Activated T-cell treated with anti-CD3 and anti-CD28 coated beads, Interleukin-2, amount 50 U/mL, for 4 hours (primary cell): ENCODE measurements at places on chromosomes 12 and 14. TPM values are rescaled to one million over a fixed set of nuclear protein-coding genes. Genes with fewer than 3 reads are reported as not detected.

The ACTN1 gene
- 47.0 TPM for total RNA-seq

The CNTN1 gene
- not detected for total RNA-seq

The CRIP1 gene
- 24.9 TPM for total RNA-seq

The CLBA1 gene
- 3.3 TPM for total RNA-seq

The TMPRSS12 gene
- not detected for total RNA-seq

The HOXC12 gene
- total RNA-seq, result not detected

The SOCS4 gene
- total RNA-seq, result 47.0 TPM

The DLK1 gene
- total RNA-seq, result 0.63 TPM

GRCh38 chr12:132838410-132839080, 9.9 kb upstream of the GOLGA3 start:
- DNase-seq, result no peak

DNA sequence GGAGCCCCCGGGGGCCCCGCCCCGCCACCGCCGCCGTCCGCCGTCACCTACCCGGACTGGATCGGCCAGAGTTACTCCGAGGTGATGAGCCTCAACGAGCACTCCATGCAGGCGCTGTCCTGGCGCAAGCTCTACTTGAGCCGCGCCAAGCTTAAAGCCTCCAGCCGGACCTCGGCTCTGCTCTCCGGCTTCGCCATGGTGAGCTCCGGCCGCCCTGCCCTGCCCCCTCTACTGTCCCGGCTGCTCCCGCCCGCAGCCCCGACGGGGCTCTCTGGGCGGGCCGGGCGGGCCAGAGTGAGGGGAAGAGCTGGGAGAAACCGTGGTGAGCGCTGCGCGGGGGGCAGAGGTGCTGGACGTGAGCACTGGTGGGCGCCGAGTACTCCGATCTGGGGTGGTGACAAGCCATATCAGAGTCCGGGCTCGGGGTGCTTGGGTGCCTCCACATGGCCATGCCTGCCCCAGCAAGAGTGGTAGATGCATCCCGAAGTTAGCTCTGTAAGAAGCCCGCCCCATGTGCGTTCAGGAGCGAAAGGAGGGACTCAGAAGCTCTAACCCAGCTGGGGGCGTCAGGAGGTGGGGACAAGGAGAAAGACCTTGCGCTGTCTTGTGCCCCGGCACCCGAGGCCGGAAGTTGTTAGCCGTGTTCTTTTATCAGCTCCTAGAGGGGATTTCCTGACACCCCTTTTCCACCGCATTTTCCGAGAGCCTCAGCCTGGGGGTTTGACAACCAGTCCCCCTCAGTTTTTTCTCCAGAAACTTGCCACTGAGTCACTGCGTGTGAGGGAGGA, 717 bp downstream of the ORAI1 start:
- DNase-seq, result peak; percentile 92

- no peak for DNase-seq
Measured at GRCh38 chr12:111699-112493, 45.3 kb downstream of the IQSEC3 start.

DNA sequence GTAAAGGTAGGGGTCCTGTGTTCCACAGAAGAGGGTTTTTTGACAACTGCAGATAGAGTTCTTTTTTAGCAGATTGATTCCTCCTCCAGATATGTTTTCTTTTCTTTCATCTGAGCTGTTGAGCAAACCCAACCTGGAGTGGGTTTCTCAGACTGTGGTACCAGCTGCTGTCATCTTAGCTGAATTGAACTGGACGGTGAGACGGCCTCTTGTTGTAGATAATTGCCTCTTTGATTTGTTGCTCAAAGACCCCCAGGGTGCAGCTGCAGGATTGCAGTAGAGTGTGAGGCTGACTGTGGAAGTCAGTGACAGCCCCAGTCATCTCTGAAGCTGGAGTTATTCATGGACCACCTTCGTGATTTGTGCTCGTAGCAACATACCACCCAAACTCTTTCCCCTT, 317.7 kb downstream of the AACS start:
- DNase-seq, result no peak

GRCh38 chr14:22338917-22339715, 249.9 kb downstream of the DAD1 start:
- no peak for DNase-seq

DNA sequence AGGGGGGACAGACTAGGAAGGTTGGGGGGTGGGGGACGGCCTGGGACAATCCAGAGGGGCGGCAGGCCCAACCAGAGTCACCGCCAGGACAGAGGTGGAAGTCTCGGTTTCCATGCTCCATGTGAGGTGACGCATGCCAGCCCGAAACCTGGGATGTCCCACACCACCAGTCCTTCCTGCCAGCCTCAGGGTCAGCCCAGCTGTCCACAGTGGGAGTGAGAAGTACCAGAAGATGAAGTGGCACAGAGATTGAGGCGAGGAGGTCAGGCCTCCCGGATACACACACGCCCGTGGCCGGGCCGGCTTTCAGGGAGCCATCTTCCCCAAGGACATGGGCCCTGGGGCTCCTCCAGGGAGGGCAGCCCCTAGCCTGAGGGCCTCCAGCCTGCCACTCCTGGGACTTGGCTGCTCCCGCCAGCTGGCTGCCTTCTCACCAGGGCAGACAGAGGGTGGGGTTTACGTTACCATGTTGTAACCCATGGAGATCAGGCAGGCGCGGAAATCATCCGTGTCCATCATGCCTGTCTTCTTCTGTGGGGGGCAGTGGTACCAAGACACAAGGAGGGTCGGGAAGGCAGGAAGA, 85.2 kb upstream of the ZFP36L1 start:
- DNase-seq, result no peak

DNA sequence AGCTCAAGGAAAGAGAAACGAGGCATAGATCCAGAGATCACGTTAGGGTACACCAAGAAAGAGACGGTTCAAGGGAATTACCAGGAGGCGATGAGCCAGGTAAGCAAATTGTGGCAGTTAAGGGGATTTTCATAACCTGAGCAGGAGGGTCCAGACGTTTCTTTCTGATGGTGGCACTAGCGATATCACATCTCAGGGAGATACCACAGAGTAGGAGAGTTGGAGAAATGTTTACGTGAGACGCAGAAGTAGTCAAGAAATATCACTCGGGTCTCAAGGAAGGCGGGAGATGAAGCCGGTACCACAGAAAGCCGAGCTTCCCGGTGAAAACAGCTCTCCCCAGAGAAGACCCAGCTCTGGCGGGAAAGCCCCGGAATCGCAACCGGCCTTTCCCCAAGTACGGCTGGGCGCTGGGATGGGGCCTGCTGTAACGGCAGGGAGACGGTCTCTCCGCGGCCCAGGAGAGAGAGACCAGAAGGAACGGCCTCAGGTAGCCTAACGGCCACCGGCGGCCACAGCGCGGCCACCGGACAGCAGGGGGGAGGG, 485 bp downstream of the SENP1 start:
- peak; percentile 40 for DNase-seq

- no peak for DNase-seq
Measured at GRCh38 chr12:69935651-69936100, 110.6 kb downstream of the MYRFL start.

DNA sequence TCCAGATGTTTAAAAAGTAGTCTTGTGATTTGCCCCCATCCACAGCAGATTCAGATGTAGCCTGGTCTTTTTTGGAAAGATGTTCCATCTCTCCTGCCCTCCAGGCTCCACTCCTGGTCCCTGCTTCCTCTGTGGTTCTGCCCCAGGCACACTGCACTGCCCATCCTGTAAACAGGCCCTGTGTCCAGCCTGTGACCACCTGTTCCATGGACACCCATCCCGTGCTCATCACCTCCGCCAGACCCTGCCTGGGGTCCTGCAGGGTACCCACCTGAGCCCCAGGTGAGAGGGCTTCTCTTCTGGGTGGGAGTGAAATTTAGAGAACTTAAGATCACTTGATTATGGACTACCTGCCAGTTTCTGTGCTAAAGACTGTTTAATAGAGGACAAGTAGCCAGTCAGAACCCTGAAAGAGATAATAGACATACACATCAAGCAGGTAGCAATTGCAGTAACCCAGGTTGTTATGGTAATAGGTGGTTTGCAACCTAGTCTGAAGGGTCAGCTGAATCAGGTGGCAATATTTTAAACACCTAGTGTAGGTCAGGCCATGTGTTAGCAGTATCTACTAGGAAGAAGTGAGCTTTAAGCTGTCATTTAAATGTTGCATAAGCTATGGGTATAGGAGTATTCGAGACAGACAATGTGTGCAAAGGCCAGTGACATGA, 2.1 kb downstream of the RNF31 start:
- DNase-seq, result no peak

DNA sequence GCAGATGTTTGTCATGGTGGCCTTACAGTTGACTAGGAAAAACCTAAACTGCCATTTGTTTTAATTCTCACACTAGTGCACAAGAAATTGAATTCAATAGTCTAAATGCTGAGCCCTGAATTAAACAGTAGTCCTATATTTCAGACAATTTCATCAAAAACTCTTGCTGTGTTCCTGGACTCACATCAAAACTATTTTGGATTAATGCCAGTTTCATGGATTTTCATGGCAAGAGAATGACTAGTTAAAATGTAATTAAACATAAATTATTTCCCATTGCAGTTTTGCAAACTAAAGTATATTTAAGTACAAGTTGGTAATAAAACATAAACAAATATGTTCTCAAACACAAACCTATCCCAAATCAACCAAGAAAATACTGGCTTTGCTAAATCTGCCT, 468.0 kb upstream of the PRICKLE1 start:
- no peak for DNase-seq

DNA sequence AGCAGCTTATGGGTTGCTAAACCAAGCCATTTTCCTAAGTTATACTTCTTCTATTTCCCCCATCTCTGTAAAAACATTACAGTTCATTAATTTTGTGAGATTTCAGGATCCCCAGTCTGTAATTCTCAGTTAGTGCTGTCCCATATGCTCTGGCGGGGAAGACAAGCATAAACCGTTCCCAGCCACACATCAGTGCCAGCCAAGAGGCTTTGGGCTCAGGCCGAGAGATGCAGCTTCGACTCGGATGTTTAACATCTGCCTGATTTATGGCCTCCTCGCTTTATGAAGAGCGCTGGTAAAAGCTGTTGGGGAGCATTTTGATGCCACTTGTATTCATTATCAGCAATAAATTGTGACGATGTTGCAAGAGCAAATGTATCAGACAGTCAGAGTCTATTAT, 349.1 kb upstream of the CCDC196 start:
- no peak for DNase-seq

- DNase-seq, result no peak
Measured at GRCh38 chr14:36665887-36666415, 4.3 kb downstream of the PAX9 start.

GRCh38 chr12:102430661-102431060, 49.7 kb downstream of the IGF1 start:
- no peak for DNase-seq

- no peak for DNase-seq
Measured at GRCh38 chr12:27427824-27428223, 18.7 kb upstream of the SMCO2 start.

DNA sequence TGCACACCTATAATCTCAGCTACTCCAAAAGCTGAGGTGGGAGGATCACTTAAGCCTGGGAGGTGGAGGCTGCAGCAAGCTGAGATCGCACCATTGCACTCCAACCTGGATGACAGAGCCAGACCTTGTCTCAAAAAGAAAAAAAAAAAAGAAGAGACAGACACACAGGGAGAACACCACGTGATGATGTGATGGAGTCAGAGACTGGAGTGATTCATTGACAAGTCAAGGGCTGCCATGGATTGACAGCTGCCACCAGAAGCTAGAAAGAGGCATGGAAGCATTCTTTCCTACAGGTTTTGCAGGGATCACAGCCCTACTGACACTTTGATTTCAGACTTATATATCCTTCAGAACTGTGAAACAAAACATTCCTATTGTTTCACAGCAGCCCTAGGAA, 3.5 kb upstream of the HCFC2 start:
- no peak for DNase-seq

GRCh38 chr14:100654814-100655740, 67.9 kb upstream of the BEGAIN start:
- DNase-seq, result peak; percentile 31

DNA sequence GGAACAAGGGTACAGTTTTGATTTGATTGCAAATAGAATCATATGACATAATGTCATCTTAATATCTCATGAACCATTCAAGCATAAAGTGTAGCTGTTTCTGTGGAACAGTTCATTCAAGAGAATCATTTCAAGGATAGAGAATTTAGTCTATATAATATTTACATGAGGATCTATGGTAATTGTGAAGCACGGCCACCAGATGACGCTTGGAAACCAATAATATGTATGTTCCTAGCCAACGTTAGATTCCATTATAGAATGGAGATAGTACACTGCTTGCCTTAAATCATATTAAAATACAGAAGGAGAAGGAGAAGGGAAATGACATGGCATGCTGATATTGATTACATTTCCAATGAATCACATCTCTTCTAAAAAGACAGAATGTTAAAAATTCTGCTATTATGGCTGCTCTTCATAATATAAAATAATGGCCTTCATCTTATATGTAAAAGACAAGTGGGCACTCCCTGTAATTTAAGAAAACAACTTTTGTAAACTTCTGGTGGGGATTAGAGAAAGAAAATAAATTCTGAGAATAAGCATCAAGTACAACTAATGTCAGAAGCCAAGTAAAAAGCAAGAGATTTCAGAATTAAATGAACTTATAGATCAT, 351.0 kb downstream of the NAV3 start:
- no peak for DNase-seq

- DNase-seq, result no peak
Measured at GRCh38 chr14:64110802-64111201, 183.4 kb downstream of the ESR2 start.

DNA sequence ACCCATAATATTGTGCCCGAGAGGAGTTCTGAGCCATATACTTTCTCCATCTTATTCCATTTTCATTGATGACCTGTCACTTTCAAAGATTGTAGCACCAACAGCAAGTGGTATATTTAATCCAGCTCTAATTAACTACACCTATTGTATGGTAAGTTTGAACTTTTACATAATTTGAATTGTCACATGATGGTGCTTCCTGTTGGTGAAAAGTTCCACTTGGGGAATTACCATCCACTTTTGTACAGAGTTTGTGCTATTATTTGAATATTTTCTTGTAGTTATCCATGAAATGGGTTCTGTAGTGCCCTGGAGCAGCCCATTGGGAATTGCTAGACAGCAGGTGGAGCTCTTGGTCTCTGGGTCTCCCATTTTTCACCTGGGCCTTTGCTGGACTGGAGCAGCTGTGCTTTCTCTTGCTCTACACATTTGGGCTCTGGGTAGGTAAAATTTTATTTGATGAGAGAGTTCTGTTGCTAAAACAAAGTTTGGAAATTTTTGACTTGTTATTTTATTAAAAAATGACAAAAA, 3.0 kb downstream of the SMCO3 start:
- no peak for DNase-seq

- no peak for DNase-seq
Measured at GRCh38 chr14:89368490-89369477, 48.2 kb downstream of the FOXN3 start.

- no peak for DNase-seq
Measured at GRCh38 chr14:69037790-69038454, 58.8 kb upstream of the ACTN1 start.

DNA sequence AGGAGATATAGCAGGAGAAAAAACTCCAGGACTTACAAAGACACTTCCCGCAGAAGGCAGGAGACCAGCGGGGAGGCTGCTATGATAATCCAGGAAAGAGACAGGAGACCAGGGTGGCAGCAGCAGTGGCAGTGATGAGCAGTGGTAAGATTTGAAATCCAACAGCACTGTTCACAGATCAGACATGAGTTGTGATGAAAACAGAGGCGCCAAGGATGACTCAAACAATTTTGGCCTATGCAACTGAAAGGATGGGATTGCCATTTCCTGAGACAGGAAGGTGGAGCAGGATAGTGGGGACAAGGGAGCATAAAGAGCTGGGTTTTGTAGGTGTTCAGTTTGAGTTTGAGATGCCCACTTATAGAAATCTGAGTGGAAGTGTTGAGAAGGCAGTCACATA, 108.6 kb upstream of the DYRK2 start:
- DNase-seq, result no peak

- no peak for DNase-seq
Measured at GRCh38 chr12:124406043-124406442, 111.2 kb downstream of the RFLNA start.

- DNase-seq, result no peak
Measured at GRCh38 chr12:72448805-72449204, 176.6 kb downstream of the TRHDE start.
